Omental fat pad (tissue), 4 donors: ENCODE measurements at places on chromosomes 4 and X.

GRCh38 chr4:15254236-15254880, 173.5 kb upstream of the C1QTNF7 start:
- DNase-seq = no peak

- no peak for DNase-seq
These were observed 7.3 kb downstream of the FAM241A start for GRCh38 chr4:112152521-112152920.

DNA sequence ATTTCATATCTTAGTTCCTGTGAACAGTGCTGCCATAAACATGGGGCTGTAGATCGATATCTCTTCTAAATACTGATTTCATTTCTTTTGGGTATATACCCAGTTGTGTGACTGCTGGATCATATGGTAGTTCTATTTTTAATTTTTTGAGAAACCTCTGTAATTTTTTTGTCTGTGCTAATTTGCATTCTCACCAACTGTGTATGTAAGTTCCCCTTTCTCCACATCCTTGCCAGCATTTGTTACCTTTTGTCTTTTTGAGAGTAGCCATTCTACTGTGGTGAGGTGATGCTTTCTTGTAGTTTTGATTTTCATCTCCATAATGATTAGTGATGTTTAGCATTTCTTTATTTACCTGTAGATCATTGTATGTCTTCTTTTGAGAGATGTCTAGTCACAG, 2086.5 kb upstream of the TENM3 start:
- DNase-seq = no peak

GRCh38 chr4:188006285-188006848, 10.8 kb downstream of the ZFP42 start:
- no peak for DNase-seq

GRCh38 chr4:81173213-81173612, 41.8 kb downstream of the PRKG2 start:
- DNase-seq = no peak

GRCh38 chr4:15458616-15459015, 11.1 kb upstream of the CC2D2A start:
- no peak for DNase-seq

GRCh38 chr4:86117705-86118302, 242.0 kb downstream of the MAPK10 start:
- no peak for DNase-seq
